ENCODE measurements at places on chromosomes 12 and 14.
A peak's percentile ranks its signal among the peaks of the same experiment; 100 is the strongest.

GRCh38 chr12:117874842-117875434, 93.9 kb downstream of the KSR2 start:
- peak; percentile 60 for DNase-seq

GRCh38 chr14:63508033-63508432, 35.1 kb downstream of the PPP2R5E start:
- DNase-seq = peak; percentile 33

- no peak for DNase-seq
These were observed 29.2 kb downstream of the GPR135 start for GRCh38 chr14:59435987-59436386.

DNA sequence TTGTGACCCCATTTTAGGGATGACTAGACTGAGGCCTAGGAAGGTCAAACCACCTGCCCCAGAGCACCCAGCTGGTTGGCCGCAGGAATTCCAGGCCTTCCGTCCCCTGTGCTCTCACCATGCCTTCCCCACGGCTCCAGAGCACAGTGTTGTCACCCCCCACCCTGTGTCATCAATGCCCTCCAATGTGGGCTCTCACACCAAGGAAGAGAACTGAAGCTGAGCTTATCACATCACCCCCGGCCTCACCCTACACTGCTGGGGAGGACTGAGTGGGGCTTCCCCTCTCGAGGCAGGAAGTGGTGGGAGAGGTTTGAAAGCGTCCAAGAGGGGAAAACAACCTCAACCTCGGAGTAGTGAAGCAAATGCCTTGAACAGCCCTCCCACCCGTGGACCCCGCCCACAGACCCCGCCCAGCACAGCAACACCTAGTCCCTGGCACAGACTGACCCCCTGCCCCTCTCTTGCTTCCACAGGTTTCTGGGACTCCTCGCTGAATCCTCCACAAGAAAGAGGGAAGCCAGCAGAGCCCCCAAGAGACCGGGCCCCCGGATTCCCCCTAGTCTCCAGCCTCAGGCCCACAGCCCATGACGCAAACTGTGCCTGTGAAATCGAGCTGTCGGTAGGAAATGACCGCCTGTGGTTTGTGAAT, 97.2 kb downstream of the LGMN start:
- DNase-seq = peak; percentile 87

GRCh38 chr14:25537846-25538455, 488.0 kb upstream of the STXBP6 start:
- no peak for DNase-seq

GRCh38 chr12:42730291-42730690, 140.7 kb upstream of the PRICKLE1 start:
- no peak for DNase-seq

DNA sequence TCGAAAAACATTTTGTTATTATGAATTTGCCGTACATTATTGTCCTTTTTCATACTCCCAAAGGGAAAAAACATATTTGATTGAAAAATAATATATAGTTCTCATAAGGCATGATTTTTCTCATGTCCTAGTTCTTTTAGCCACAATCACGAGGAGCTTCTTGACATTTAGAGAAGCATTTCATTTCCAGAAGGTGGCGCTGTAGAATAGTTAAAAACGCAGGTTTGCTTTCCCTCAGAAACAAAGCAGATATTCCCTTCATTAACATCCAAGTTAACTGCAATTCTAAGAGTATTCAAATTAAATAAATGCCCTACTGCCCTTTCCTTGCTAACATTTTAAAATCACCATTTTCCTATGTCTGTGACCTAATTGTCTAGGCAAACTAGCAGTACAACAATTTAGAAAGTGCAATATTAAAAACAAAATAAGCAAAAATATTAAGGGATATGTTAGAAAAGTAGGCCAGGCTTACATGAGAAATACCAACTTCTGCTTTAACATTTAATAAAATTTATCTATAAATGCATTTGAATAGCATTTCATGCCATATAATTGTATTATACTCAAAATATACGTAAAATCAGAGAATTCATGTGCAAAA, 10.9 kb upstream of the PIK3C2G start:
- DNase-seq = no peak

- no peak for DNase-seq
These were observed 2.2 kb downstream of the ANKRD33 start for GRCh38 chr12:51890133-51890464.

GRCh38 chr12:85468356-85469157, 188.5 kb downstream of the ALX1 start:
- no peak for DNase-seq

GRCh38 chr14:91303091-91303923, 58.8 kb upstream of the GPR68 start:
- DNase-seq = peak; percentile 70

- DNase-seq = no peak
These were observed 38.5 kb downstream of the OAS2 start for GRCh38 chr12:113016796-113017195.

- DNase-seq = no peak
These were observed 4.5 kb downstream of the OR10AD1 start for GRCh38 chr12:48198672-48198971.

GRCh38 chr12:100208834-100209233, 8.2 kb downstream of the ACTR6 start:
- DNase-seq = no peak

GRCh38 chr14:54252072-54252730, 144.6 kb upstream of the CDKN3 start:
- DNase-seq = no peak

GRCh38 chr12:51517800-51518199, 73.2 kb upstream of the SCN8A start:
- no peak for DNase-seq

GRCh38 chr14:61179061-61179690, 102.0 kb downstream of the TMEM30B start:
- no peak for DNase-seq

DNA sequence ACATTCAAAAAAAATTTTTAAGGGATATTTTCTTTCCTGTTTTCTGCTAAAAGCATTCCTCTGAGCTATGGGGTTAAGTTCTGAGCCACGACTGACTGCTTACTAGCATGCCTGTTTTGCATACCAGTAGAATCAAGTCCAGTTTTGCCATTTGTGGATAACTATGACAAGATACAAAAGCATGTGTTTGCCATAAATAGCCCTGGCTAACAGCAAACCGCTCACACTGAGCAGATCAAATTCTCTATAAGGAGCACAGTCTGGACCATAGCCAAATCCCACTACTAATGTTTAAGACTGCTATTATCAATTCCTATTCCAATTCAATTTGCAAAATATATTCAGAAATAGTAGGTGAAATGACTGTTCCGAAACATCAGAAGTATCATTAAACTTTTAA, 3.2 kb downstream of the CFL2 start:
- DNase-seq = no peak

- peak; percentile 6 for DNase-seq
These were observed 35.1 kb downstream of the EIF2S3B start for GRCh38 chr12:10540776-10541205.

DNA sequence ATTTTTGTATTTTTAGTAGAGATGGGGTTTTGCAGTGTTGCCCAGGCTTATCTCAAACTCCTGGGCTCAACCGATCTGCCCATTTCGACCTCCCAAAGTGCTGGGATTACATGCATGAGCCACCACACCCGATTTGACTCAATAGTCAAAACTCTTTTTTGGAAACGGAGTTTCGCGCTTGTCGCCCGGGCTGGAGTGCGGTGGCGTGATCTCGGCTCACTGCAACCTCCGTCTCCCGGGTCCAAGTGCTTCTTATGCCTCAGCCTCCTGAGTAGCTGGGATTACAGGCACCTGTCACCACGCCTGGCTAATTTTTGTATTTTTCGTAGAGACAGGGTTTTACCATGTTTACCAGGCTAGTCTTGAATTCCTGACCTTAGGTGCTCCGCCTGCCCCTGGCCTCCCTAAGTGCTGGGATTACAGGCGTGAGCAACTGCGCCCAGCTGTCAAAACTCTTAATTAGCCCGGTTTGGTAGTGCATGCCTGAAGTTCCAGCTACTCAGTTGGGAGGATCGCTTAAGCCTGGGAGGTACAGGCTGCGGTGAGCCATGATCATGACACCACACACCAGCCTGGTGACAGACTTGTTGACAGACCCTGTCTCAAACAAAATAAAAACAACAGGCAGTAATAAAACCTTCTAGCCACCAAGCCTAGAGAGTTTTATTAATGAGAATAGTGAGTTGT, 12.4 kb downstream of the MED21 start:
- no peak for DNase-seq

GRCh38 chr14:89701211-89702043, 253.1 kb downstream of the EFCAB11 start:
- DNase-seq = peak; percentile 90

GRCh38 chr12:56720731-56721151, 4.4 kb downstream of the NACA start:
- no peak for DNase-seq

- DNase-seq = no peak
These were observed 151.6 kb downstream of the CALM1 start for GRCh38 chr14:90548455-90548854.

DNA sequence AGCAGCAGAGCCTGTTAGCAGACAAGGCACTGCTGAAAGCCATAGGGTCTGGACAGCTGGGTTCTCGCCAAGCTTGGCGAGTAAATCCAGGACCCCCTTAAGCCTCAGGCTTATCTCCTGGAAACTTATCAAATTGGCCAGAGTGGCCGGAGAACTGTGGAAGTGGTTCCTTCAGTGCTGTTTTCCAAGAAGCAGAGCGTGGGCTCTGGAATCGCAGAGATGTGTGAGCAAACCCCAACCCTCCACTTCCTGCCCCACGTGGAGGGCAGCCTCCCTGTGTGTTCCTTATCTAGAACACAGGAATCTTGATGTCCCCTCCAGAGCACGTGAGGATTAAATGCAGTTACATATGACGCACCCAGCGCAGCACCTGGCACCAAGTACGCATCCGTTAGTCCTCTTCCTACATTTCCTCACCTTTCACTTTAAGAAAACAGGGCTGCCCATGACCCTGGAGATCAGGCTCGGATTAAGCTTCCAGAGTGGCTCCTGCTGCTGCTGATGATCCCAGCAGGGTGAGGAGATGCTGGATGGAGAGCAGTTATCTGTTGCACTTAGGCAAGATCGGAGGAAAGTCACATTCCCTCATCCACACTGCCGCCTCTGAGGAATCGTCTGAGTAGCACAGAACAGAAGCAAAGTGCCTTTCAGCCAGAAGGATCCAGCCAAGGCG, 35.0 kb downstream of the MMAB start:
- no peak for DNase-seq

GRCh38 chr14:70908935-70909641, 1.8 kb downstream of the PCNX1 start:
- no peak for DNase-seq

DNA sequence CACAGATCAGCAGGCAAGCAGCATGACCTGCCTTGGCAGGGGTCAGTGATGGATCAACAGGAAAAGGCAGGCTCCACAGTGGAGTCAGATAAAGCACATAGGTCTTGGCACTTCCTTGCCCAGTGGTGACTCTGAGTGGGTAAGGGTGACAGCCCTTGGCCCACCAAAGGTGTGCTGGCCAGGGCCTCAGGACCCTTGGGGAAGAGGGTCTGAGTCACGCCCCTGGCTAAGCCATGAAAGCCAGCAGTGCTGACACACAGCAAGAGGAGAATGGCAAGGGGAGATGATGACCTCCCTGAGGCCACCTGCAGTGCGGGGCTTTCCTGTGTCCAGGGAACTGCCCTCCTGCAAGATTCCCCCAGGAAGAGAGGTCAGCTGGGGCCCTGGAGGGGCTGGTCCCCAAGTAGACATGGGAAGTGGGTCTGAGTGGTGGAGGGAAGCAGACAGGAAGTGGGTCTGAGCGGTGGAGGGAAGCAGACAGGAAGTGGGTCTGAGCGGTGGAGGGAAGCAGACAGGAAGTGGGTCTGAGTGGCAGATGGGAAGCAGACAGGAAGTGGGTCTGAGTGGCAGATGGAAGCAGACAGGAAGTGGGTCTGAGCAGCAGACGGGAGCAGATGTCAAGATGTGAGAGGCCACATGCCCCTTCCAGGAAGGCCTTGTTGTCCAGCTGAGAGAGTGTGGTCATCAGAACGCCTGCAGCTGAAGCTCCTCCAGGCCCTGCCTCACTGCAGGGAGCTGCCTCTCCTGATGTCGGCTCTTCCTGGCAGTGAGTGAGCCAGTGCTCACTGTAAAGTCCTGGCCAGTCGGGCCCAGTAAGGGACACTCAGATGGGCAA, 34.8 kb downstream of the DIO3 start:
- peak; percentile 33 for DNase-seq

GRCh38 chr14:22456998-22457594, 131.9 kb downstream of the DAD1 start:
- DNase-seq = no peak

- no peak for DNase-seq
These were observed 2.4 kb downstream of the ANKRD13A start for GRCh38 chr12:110001596-110001995.

- DNase-seq = peak; percentile 52
These were observed 662 bp upstream of the NELL2 start for GRCh38 chr12:44876544-44877410.

DNA sequence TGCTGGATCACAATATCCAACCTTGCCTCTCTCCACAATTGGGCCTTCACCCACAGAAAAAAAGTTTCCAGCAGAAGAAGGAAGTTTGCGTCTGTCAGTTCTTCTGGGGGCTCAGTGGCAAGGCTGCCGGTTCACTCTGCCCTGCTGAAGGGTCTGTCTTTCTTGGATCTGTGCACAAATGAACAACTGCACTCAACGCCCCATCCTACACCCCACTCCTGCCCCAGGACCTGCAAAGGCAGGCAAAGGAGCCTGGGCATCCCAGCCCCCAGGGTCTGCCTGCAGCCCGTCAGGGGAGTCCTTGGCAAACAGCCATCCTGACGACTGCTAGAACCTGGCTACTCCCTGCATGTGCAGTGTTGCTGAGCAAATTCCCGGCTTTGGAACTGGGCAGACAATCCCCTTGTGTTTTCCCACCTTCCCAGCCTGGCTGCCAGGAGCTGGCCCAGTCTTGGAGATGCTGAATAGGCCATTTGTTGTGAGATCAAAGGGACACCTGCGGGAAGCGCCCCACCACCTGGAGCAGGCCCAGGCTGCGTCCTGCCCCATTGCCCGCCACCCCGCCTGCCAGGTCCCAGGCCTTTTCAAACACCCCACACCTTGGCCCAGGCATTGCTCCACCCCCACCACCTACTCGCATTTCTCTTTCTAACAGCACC, 311.9 kb downstream of the BCL11B start:
- DNase-seq = no peak

Measured in CD4-positive, alpha-beta T cell treated with Interleukin-12 subunit alpha and Interleukin-12 subunit beta, for 1 hour (primary cell).